ENCODE measurements at places on chromosomes 2 and 18. TPM values are rescaled to one million over a fixed set of nuclear protein-coding genes. Genes with fewer than 3 reads are reported as not detected.

The CHRND gene
- total RNA-seq: not detected

The SP9 gene
- total RNA-seq: not detected

The TYW5 gene
- 13.4 TPM for total RNA-seq

The ABCG8 gene
- not detected for total RNA-seq

The FOXD4L1 gene
- 0.10 TPM for total RNA-seq

The PTMA gene
- 1,790 TPM for total RNA-seq

The SLC19A3 gene
- total RNA-seq: not detected

The PRSS56 gene
- total RNA-seq: not detected

The COPS9 gene
- 111 TPM for total RNA-seq

The TMEM163 gene
- 0.76 TPM for total RNA-seq

The ZNF892 gene
- total RNA-seq: 3.2 TPM

The REEP1 gene
- 0.10 TPM for total RNA-seq

The DYNAP gene
- not detected for total RNA-seq

The RAPH1 gene
- 2.4 TPM for total RNA-seq

The WBP1 gene
- total RNA-seq: 49.4 TPM

The NT5C1B gene
- total RNA-seq: not detected

The RESP18 gene
- total RNA-seq: not detected

The REG3A gene
- not detected for total RNA-seq

The GPBAR1 gene
- total RNA-seq: 1.8 TPM

The HADHA gene
- 101 TPM for total RNA-seq
